ENCODE measurements at places on chromosomes 12 and 14.

DNA sequence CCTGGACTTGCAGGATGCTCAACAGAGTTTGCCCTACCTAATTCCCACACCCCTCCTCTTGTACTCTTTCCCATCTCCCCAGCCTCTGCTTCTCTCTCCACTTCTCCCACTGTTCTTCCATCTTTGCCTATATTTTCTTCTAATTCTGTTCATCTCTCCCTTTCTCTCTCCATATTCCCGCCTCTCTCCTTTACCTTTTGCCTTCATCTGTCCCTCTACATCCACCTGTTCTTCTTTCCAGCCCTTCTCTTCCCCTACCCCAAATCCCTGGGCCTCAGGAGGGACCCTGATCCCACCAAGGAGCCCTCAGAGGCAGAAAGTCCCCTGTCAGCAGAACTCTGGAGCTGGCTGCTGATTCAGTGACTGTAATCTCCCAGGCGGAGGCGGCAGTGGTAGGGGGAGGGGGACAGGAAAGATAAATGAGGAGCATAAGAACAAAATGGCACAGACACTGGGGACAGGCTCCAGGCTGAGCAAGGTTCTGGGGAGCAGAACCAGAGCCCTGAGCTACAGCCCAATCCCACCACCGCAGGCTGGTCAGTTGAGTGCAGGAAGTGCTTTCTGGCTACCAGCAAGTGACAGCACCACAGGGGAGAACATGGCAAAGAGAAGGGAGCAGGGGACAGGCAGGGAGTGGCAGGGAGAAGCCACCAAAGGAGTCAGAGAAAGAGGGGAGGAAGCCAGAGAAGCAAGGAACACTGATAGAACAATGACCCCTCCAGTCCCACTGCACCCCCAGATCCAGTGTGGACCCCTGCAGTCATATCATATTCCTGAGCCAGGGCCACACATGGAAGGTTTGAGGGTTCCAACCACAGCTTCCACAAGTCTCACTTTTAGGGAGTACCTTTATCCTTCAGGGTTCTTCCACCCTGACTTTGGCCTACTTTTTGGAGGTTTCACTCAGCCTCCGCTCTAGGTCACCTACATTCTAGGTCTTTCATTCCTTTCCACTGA lies 27.0 kb downstream of the SMUG1 start:
- DNase-seq: no peak

DNA sequence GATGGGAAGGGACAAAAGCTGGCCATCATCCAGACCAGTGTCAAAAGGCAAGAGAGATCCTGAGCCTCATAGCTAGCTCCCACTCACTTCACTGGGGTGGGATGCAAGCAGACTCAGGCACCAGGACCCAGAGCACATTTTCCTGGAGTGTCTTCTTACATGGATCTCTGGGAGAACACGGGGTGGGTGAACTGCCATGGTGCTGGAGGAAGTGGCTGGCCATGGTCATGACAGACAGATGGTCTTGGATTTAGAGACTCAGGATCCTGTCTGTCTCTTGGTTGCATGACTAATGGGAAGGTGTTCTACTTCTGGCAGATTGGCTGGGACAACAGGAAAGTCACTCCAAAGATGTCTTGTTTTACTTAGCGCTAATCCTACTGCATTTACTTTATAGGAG lies 311.5 kb downstream of the ATP23 start:
- DNase-seq: no peak

- DNase-seq: no peak
Measured at GRCh38 chr12:76237086-76237701, 111.0 kb downstream of the BBS10 start.

DNA sequence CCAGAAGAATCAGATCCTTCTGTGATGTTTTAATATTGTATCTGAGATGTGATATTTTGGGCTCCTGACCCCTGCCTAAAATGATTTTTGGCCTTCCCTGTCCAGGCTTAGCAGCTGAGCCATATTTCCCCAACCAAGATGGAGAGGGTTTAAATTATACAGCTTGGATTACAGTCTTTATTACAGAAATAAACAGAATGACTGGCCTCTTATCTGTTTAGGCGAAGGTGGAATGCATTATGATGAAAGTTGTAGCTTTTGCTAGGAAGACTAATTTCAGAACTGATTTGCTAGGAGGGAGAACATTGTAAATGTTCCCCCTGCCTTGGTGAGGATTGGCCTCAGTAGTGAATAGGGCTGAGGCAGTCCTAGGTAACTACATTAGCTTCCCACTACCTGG lies 23.3 kb downstream of the BMAL2 start:
- no peak for DNase-seq

DNA sequence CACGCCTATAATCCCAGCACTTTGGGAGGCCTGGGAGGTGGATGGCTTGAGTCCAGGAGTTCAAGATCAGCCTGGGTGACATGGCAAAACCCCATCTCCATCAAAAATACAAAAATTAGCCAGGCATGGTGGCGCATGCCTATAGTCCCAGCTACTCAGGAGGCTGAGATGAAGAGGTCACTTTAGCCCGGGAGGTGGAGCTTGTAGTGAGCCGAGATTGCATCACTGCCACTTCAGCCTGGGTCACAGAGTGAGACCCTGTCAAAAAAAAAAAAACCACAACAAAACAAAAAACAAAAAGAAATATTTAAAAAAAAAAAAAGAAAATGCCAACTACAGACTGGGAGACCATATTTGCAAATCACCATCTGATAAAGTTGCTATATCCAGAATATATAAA lies 17.5 kb downstream of the WDR89 start:
- DNase-seq: no peak

- DNase-seq: no peak
Measured at GRCh38 chr12:104680491-104680890, 223.7 kb downstream of the CHST11 start.

DNA sequence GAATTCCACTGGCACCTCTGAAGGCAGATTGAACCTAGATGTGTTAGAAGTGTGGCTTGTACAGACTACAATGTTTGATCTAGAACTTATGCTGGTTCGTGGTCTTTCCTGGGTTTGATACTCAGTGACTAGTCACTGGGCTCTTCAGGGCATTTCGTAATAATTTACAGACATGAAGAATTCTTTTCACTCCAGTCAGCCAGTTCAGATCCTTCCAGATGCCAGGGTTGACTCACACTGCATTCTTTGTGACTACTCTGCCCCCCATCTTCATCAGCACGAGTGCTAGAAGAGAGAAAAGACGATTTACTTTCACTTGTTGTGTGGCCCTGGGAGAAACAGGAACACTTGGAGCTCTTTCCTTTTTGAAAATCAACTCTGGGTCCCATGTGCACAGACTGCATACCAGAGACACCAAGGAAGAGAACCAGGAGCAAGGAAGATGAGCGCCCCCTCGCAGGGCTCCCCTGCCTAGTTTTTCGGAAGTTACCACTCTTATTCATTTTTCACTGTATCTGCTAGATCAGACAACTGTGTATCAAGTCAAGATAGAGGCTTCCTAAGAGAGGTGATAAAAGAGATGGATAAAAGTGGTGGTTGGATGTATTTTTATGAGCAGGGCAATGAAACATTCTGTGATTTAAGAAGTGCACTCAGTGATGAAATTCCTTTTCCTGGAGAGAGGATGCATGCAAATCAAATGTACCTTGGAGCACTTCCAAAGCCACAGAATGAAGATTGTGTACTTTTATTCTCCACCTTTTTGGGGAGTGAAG lies 33.5 kb upstream of the EVL start:
- DNase-seq: peak; percentile 99

DNA sequence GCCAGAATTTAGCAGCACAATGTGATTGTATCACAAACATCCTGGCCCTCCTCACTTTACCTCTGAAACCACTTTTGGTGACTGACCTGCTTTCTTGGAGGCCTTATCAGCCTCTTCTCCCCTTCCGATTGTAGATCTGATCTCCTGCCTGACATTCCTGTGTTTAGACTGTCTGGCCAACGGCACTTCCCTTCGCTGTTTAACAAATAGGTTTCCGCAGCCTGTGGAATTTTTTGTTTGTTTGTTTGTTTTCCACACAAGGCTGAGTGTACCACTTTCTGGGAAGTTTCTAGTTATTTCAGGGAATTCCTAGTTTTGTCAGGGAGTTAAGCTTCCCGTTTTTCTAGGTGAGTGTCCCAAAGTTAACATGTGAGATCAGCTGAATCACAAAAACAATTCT lies 65.9 kb upstream of the CDKN3 start:
- DNase-seq: no peak

- DNase-seq: no peak
Measured at GRCh38 chr12:54156578-54156977, 32.2 kb downstream of the SMUG1 start.

DNA sequence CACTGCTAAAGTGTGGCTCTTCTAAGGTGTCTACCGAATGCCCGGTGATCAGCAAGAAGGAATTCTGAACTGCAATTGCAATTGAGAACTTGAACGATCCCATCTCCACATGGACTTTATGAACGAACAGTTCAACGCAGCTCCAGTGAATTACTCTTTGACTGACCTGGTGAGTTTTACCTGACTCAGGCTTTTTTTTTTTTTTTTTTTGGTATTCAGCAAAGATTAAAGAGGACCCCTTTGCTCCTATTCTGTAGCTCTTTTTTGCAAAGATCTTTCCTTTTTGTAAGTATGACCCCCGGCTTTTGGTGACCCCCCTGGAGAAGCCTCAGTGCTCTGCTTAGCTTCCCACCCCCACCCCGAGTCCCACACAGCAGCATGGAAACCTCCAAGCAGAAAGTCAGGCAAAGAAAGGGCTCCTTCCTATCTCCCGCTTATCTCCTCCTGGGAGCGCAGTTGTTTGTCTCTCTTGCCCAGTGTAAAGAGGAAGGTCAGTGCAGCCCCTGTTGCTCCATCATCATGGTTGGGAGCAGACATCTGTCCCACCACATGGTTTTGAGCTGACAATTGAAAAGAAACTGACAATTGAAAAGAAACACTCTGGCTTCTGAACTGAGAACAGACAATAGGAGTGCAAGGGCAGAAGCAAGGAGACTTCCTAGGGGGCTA lies 72.1 kb upstream of the DIO3 start:
- DNase-seq: no peak

DNA sequence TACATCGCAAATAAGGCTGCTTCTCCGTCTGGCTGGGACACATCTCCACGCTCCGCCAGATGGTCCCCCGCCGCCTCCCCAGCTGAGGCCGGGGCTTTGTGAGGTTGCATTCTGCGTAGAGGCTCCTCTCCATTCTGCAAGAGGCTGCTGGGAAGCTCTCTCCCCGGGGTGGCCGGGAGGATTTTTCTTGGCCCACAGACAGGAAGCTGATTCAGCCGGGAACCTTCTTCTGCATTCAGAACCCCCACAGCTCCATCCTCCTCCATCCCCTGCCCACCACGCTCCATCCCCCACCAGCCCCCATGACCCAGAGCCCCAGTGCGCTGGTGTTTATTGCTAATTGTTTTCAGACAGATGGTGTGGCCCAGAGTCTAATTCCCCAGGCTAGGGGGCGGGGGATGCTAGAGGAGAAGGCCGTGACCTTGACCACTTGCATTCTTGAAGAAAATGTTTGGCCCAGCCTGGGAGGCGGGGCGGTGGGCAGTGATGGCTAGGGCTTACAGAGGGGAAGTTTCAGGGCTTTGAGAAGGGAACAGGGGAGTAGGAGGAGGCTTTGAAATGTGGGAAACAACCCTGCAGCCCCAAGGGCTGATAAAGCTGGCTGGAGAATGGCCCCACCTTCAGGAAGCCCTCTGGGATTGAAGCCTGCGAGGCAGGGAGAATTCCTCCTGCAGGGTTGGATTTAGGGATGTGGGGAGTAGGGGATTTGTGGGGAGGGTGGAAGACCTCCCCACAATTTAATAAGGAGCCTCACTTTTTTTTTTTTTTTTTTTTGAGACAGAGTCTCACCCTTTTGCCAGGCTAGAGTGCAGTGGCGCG lies 88.5 kb upstream of the NCOR2 start:
- DNase-seq: peak; percentile 95

DNA sequence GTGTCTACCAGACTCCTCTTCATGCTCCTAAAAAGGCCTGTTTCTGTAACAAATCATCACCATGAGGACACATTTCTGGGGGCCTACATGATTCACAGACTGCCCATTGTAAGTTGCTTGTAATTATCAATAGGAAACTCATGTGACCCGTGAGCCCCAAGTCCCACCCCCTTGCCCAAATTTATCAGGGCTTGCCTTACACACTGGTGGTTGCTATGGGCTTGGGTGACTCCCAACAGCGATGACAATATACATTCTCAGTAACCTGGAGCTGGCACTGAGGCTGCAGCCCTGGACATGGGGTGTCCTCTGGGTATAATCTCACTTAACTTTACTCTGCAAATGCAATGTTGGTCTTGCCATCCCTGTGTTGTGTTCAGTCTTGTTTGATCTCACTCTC lies 149.2 kb downstream of the NRXN3 start:
- DNase-seq: no peak

DNA sequence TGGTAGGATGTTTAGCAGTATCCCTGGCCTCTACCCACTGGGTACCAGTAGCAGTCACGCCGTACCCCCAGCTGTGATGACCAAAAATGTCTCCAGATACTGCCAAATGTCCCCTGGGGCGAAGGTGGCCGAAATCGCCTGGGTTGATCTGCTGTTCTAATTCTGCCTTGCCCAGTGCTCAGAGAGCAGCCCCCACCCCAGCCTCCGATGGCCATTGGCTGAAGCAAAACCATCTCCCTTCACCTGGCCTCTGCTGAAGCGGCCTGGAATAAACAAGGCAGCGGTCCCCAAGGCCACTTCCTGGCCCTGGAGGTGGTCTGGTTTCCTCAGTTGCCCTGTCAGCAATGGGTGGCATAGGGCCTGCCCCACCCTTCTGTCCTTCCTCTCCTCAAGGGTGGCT lies 298.4 kb downstream of the CACNA1C start:
- no peak for DNase-seq

- DNase-seq: peak; percentile 11
Measured at GRCh38 chr12:753611-754472, 1.5 kb downstream of the WNK1 start.

DNA sequence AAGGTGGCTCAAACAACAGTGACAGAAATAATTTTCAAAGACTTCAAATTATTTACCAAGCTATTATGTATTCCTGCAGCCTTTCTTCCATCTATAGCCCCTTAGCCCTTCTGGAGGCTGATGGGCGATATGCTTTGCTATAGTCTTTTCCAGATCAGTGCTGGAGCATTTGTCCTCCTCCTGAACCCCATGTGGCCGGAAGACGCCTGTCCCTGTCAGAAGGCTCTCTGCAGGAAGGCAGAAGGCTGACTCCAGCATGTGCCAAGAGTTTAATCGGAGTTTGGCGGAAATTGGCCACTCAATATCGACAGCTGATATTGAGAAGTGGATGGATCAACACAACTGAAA lies 49.3 kb upstream of the MAX start:
- no peak for DNase-seq

- DNase-seq: peak; percentile 23
Measured at GRCh38 chr14:39318574-39318973, 84.9 kb downstream of the MIA2 start.

- no peak for DNase-seq
Measured at GRCh38 chr12:13727707-13728195, 253.7 kb downstream of the GRIN2B start.

- no peak for DNase-seq
Measured at GRCh38 chr14:58901826-58902225, 264.1 kb downstream of the DACT1 start.

DNA sequence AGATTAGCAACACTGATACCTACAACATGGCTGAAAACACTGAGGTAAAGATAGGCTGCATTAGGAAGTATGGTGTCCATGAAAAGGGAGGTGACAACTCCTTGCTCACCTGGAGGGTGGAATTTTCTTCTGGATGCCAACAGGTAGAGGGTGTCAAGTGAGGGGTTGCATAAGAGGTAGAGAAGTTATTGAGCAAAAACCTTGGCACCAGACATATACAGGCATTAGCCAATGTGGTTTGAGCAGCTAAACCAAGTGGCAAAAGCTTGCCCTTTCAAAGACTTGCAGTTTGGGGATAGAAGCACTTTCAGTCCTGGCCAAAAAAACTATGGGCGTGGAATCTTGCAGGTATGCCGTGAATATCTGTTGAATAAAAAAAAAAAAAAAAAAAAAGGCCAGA lies 3.8 kb downstream of the RITA1 start:
- DNase-seq: no peak

- no peak for DNase-seq
Measured at GRCh38 chr12:128644664-128645296, 179.0 kb downstream of the SLC15A4 start.

Data from fibroblast of mammary gland (primary cell).